Panc1 (cell line): ENCODE measurements at places on chromosomes 16 and 17.

DNA sequence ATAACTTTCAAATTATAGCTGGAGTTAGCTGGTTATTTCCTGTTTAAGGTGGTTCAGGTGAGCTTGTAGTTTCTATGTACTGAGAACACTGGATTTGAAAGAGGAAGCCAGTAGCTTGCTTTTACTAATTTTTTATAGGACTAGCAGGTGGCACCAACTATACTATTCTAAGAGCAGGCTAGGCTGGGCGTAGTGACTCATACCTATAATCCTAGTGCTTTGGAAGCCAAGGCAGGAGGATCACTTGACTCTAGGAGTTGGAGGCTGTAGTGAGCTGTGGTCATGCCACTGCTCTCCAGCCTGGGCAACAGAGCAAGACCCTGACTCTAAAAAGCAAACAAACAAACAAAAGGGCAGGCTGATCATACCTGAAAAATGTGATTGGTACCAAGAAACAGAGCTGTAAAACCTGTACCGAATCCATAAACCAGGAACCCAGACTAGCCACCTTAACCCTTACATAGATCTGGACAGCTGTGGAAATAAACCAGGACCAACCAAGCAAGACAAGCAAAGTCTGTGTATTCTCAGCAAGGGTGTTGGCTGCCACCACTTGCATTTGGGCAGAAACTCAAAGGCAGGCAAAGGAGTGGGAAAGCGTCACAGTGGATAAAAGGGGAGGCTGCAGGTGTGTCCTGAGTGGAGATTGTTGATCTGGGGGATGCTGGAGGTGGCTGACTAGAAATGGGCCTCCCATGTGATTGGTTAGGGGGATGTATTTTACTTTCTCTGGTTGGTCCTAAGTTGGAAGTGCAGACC is 36.3 kb downstream of the SLC47A1 start:
- DNase-seq = no peak

DNA sequence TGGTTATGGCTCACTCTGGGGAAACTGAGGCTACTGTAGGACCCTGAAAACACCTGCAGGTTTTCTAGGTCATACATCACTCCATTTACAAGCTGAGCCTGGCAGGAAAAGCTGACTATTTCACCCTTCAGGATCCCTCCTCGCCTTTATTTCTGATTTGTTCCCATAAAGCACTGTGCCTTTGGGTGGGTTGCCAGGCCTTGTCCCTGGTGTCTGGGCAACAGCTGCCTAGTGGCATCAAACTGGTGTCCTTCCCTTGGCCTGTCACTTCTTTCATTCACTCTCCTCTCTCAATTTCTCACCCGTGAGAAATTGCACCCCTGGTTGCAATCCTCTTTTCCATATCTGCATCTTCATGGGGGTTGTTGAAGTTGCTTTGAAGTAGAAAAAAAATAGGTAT is 1.6 kb downstream of the MYL4 start:
- DNase-seq = no peak

DNA sequence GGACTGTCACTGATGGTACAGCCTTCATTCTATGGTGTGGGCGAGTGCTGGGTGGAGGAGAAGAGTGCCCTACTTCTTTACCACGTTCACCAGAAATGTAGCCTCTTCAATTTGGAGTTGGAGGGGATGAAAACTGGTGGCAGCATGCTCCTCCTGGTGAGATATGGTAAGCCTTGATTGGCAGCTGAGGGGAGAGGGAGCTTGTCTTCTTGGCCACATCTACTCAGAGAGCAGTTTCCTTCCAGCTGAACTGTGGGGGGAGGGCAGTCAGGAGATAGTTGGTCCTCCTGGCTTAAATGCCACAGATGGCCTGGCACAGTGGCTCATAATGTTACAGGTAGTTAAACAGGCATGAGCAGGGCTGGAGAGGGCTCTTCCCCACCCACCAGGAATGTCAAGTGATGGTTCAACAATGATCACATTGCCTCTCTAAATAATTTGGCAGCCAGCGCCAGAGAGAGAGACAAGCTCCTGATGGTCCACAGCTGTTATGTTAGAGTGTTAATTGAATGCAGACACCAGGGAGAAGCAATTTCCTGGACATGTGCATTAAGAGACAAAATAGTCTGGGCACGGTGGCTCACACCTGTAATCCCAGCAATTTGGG is 9.0 kb upstream of the MAPK3 start:
- DNase-seq = no peak

DNA sequence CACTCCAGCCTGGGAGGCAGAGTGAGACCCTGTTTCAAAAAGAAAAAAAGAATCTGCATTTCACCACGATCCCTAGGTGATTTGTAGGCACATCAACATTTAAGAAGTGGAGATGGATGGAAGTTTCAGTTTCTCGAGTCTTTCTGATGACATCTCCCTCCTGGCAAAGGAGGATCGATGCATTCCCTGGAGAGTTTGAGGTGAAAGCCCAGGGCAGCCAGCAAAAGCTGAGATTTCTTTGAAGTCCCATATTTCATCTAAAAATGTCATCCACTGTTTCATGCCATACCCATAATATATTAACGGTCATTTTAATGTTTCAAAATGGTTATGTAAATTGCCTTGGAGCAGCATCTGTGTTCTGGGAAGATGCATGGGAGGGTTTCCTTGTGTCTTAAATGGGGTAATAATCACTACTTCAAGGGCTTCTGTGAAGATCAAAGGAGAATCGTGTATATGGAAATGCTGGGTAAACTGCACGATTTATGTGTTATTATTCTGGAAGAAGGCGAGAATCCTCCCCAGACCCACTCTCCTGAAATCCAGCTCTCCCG is 63.4 kb downstream of the KATNIP start:
- DNase-seq = no peak

DNA sequence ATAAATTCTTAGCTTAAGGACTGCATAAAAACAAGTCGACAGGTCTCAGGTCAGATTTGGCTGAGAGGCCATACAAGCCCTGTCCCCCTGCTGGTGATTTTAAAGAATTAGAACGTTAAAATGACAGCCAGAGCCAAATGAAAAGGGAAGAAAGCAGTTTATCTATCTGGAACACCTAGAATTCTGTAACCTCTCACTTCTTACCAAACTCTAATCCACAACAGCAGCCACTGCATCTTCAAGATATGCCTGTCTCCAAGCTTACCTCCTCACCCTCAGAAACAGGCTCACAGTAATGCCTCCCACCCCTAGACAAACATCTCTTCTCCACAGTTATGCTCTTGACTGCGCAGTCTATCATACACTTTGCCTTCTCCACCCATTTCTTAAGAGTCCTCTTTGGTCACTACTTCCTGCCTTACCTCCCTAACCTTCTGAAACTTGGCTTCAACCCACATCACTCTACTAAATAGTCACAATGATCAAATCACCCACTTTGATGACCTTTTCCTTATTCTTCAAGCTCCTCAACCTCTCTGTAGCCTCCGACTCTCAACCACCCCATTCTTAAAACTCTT is 14.2 kb downstream of the ANKFY1 start:
- no peak for DNase-seq

DNA sequence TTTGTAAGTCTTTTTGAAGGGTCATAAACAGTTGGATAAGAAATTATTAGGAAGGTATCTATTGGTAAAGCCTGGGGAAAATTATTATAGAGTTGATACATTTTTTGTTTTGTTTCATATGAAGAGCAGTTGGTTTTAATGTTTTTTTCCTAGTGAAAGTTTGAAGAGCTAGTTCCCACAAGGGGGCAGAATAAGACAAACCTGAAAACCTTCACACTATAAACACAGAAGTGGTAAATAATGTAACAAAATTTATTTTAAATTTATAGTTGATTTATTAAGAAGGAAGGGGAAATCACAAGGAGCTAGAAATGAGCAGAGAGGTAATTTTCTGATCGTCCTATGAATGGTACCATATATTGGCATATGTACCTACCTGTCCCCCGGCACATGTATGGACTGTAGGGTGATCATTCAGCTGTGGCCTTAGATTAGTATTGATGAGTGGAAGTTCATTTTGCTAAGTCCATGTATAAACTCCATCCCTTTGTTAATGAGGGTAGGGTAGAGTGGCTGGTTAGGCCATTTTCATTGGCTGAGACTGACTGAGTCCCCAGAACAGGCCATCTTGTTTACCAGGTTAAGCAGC is 116.3 kb downstream of the TANC2 start:
- DNase-seq = no peak

GRCh38 chr16:89183975-89184676 is 12.6 kb downstream of the CDH15 start:
- no peak for DNase-seq

DNA sequence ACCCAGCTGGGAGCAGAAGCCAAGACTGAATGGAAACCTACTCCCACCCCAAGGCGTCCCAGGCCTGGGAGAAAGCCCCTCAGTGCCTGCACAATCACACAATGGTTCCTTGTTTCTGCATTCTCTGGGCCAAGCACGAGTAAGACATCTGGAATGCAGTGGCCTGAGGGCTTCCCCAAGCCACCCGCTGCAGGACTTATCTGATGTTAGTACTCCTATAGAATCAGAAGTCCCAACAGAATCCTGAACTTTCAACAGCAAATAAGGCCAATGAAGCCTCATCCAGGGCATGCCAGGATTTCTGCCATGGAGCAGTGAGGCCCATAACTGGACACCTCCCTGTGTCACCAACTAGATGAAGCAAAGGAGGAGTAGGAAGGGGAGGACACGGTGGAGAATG is 28.6 kb downstream of the MYO18A start:
- no peak for DNase-seq

- DNase-seq = no peak
These were observed 22.3 kb downstream of the SRP68 start for GRCh38 chr17:76049836-76050537.

GRCh38 chr17:50691550-50692447 is 15.9 kb downstream of the ANKRD40 start:
- no peak for DNase-seq

GRCh38 chr17:57050306-57050705 is 34.7 kb upstream of the AKAP1 start:
- no peak for DNase-seq

GRCh38 chr17:36094746-36095145 is 4.8 kb upstream of the CCL3 start:
- no peak for DNase-seq

- DNase-seq = no peak
These were observed 7.3 kb upstream of the CPHXL start for GRCh38 chr16:75733305-75734211.

DNA sequence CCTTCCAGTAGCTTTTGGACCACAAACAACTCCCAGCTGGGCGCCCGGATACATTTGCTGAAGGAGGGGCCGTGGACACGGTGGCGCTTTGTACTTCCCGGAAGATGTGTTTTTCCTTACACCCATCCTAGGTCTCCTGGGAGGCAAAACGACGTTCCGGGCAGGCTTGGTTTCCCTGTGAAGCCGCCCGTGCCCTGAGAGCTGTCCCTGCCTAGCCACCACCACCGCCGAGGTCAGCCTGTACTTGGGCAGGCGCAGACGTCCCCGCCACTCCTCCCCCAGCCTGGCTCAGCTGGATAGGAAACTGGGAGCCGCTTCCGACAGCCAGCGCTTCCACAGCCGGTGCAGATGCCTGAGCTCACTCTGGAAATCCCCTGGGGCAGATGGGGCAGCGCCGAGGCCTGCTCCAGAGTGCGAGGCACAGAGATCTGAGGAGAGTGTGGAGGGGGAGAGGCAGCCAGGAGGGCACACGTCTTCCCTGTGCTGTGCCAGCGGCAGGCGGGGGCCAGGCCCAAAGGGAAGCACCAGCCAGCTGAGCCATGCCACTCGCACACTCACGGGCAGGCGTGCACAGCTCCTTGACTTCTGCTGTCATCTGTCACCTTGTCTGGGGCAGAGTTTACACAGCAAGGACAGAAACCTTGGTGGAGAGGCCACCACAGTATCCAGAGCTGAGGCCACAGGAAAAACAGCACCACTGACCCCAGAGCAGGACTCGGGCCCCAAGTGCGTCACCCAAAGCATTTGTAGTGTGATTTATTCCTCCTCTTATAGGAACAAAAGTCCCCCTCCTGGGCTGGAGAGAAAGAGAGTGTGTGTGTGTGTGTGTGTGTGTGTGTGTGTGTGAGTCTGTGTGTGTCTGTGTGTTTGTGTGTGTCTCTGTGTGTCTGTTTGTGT is 3.0 kb downstream of the RHBDF2 start:
- DNase-seq = no peak

DNA sequence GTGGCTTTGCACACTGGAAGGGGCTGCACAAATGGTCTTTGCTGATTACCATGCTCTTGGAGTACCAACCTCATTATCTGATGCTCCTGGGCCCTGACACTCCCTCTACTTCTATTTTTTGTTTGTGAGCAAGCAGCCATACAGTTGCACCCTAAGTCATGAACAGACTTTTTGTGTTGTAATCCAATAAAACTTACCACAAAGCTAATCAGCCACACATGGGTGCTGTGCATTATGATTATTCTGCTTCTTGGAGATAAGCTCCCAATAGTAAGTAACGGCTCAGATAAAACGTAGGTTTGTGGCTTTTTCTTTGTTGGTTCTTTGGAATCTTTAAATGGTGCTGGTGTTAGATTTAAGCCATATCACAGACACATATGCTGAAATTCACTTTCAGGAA is 76.2 kb downstream of the CCT6B start:
- no peak for DNase-seq

DNA sequence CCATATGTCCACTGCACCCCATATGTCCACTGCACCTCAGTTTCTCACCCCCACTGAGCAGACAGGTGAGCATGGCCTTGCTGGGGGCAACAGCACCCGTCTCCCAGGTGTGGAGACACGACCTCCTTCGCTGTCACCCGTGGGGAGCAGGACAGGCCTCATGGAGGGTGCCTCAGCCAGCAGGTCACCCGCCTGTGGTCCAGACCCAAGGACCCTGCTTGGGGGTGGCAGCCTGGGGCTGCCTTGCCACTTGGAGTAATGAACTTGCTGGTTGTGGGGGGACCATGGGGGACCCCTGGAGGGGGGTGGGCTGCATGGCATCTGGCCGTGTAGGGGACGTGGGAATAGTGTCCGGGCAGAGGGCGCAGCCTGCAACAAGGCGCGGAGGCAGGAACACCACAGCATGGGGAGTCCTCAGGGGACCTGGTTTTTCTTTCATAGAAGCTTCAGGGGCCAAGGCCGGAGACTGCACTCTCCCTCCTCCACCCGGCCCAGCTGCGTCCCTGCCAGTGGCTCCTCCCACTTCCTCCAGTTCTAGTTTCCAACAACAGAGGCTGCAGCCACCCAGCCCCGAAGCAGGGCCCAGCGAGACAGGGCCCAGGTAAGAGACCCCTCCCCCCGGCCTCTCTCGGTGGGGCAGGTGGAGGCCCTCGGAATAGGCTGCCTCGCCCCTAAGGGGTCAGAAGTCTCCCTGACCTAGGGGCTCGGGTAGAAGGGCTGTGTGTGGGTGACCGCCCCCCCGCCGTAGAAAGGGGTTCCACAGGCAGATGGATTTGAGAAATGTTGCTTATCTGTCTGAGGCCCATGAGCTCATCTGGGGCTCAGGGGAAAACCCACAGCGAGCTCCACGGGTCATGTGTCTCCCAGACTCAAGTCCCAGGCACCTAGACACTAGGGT is at the start of gene NHLRC4:
Gene NHLRC4, plus strand, starts transcription at position 531 of the 898 bp plus-strand sequence. CDS start 1,043 bp downstream, outside the sequence.
- DNase-seq = no peak

DNA sequence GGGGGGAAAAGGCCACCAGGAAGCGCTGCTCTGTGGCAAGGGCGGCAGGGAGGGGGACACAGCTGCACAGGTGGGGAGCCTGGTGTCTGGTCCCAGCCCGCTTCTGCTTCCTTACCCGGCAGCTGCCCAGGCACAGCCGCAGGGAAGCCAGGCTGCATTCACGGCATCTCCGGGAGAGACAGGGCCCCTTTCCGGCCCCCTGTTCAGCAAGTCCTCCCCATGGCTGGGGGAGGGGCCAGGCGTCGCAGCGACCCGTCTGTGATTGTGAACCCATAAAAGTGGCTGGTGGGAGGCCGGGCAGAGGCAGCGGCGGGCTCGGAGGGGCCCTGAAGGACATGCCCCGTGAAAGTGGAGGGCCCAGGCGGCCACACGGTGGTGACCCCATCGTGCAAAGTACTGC is 28.7 kb downstream of the SOX8 start:
- DNase-seq = no peak
